ENCODE measurements at places on chromosomes 4 and X.

- DNase-seq: no peak
Observed at GRCh38 chr4:110897784-110898183, 274.9 kb upstream of the PITX2 start.

DNA sequence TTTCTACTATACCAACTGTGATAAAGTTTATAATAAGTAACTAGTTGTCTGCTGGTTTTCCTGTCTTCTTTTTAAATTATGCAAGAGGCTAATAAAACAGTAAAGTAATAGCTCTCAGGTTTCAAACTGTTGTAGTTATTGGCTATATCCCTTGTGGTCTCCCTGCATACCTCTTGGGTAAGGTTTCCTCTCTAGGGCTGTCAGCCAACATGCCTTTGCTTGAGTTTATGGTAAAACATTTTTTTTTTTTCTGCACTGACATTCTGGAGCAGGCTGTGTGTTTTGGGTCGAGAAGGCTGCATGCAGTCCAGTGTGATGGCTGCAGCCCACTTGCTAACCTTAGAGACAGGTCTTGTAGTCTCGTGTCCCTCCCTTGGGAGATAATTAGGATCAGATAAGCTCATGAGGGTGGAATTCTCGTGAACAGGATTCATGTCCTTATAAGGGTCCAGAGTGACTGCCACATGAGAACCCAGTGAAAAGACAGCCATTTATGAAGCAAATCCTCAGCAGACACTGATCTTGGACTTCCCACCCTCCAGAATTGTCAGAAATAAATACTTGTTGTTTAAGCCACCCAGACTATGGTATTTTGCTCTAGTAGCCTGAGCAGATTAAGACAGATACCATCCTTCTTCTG lies 831.2 kb downstream of the CCSER1 start:
- DNase-seq: no peak

DNA sequence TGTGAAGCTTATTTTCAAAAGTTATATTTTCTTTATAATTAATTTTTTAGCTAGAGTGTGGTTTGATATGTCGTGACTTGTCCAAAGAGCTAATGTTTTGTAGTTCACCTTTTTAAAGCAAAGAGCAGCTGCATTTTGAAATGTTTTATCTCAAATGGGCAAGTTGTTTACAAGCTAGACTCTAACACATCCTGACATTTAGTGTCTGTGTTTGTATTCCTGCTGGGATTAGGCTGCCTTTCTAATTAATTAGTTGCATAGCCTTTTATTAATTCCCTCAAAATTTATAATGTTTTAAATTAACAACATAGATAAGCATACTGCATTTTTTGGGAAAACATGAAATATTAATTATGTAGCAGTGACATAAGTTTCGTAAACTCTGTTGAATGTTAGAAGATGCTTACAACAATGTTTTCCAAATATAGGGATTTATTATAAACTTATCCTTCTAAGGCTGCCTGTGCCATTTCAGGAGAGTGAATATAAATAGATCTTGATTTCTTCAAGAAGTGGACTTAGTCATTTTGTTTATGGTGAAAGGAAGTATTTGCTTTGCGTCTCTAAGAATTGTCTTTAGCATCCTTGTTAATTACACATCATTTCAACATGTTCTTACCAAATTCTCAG lies 37.7 kb upstream of the NUDT6 start:
- no peak for DNase-seq

DNA sequence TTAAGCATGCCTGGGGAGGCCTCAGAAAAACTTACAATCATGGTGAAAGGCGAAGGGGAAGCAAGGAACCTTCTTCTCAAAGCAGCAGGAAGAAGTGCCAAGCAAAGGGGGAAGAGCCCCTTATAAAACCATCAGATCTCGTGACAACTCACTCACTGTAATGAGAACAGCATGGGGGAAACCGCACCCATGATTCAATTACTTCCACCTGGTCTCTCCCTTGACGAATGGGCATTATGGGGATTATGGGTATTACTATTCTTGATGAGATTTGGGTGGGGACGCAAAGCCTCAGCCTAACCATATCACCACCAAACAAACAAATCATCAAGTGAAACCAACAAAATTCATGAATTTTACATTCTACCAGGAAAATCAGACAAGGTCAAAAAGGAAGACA lies 76.7 kb upstream of the TAB3 start:
- no peak for DNase-seq

- DNase-seq: no peak
Observed at GRCh38 chr4:52701207-52701606, 42.1 kb upstream of the USP46 start.

DNA sequence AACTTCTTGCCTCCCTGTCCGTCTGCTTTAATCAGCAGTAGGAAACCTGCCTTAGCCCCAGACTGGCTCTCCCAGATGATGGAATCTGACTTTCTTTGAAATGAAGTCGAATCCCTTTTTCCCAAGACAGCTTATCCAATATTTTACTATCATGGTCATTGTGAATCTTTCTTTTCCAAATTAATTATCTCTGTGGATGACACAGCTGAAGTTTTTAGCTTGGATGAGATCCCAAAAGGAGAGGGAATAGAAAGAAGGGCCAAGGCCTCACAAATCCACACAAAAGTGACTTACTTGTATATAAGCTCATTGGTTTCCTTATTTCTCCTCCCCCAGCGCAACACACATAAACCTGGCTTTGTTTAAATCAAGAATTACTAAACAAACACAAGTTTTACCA lies 100.6 kb downstream of the RASL11B start:
- DNase-seq: no peak

- no peak for DNase-seq
Observed at GRCh38 chrX:130734713-130735112, 168.3 kb downstream of the ENOX2 start.

Data from activated CD4-positive, CD25-positive, alpha-beta regulatory T cell (primary cell).